ENCODE measurements at places on chromosomes 1 and 21.
A peak's percentile ranks its signal among the peaks of the same experiment; 100 is the strongest.

- no peak for DNase-seq
These were observed 62.9 kb upstream of the HOOK1 start for GRCh38 chr1:59751801-59752200.

DNA sequence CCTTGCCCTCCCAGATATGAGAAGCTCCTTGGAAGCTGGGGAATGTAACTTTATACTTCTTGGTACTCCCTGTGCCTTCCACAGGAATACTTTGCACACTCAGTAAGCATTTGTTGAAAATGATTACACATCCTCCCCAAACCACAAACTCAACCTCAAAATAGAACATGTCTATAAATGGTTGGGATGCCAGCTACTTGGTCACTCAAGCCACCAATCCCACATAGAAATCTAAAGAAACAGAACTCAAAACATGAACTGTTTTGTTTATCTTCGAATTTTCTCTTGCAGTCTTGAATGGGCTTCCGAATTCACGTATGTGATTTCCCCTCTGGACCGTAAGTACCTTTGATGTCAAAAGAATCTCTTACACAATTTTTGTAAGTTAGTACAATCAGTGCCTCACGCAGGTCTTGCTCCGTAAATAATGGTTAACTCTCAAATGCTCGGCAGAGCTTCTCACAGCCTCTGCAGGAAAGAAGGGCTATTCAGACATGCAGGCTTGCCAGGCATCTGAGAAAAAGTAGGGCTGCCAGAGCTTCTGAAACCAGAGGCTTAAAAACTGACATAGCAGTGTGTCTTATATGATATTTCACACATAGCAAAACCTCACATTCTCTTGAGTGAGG, 26.9 kb downstream of the SORT1 start:
- DNase-seq, result no peak

DNA sequence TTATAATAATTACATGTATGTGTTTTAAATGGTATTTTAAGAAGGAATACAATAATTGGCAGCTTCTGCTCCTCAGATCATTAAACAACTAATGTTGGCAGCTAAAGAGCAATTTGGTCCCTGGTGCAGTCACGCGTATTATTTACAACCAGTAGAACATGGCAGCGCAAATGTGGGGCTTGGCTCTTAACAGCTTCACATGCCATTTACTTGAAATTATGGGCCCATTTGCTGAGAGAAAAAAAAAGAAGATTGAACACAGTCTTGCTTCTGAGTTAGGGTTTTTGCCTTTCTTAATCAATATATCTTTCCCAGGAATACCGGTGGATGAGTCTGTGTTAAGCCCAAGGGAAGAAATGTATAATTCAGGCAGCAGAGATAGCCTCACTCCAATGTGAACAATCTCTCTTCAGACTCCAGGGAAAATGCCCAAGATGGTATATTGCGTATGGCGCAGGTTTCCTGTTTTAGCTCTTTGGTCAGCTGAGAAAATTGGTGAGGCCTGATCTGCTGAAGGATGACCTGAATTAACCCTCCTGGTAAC, 174.5 kb downstream of the DISC1 start:
- no peak for DNase-seq

GRCh38 chr1:47906009-47906432, 91.2 kb downstream of the TRABD2B start:
- DNase-seq, result no peak

- no peak for DNase-seq
These were observed 299.7 kb downstream of the VAV3 start for GRCh38 chr1:107664982-107665925.

DNA sequence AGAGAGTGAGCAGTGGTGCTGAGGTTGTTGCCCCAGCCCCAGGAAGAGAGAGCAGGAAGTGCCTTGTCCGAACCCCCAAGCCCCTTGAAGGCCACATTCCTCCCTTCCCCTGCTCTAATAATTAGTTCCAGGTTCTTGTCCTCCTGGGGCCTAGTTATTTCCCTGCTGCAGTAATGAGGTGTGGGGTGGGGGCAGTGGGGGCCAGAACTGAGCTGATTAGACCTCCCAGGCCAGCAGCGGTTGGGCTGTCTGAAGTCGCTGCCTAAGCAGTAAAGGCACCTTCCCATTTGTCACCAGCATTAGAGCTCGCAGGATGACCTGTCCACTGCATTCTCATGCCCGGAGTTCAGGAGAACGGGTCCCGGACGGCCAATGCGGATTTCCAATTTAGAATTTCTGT, 186.5 kb upstream of the CSF3R start:
- no peak for DNase-seq

- DNase-seq, result no peak
These were observed 70.3 kb downstream of the MORN1 start for GRCh38 chr1:2320760-2321667.

GRCh38 chr1:240712014-240712731, 100.2 kb upstream of the GREM2 start:
- no peak for DNase-seq

DNA sequence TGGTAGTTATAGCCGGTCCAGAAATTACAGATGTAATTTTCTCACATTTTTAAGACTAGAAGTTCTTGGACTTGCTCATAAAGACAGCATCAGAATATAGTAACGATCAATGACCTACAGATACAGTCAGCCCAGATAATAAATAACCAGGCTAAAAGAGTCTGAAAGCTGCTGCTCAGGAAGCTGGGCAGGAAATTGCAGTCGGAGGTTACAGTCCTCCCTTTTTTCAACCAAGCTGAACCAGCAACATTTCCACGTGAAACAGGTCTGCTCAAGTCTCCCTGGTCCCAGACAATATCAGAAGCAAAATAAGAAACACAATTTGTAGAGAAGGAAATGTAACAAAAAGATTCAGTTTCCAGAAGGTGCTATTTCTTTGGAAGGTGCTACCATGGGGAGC, 457.4 kb downstream of the SIPA1L2 start:
- no peak for DNase-seq

DNA sequence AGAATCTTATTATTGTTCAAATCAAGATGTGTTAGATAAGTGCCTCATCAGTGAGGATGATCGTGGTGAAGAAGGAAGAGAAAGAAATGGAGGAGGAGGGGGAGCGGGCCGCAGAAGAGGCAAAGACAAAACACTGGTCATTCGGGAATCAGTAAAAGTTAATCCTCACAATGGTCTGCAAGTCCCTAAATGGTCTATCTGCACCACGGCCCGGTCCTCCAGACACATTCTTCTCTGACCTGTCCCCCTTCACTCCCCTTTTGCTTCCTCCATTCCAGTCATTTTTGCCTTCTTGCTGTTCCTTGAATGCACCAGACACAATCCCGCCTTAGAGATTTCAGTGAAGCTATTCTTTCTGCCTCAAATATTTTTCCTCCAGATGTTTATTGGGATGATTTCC, 240.1 kb upstream of the ADGRL2 start:
- DNase-seq, result no peak

DNA sequence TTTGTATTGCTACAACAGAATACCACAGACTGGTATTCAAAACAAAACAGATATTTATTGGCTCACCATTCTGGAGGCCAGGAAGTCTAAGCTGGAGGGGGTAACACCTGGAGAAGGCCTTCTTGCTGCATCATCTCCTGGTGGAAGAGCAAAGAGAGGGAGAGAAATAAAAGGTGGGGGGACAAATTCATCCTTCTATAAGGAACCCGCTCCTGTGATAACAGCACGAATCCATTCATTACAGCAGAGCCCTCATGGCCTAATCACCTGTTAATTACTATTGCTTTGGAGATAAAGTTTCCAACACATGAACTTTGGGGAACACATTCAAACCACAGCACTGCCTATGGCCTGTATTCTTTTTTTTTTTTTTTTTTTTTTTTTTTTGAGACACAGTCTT, 5.4 kb downstream of the S100A2 start:
- no peak for DNase-seq

DNA sequence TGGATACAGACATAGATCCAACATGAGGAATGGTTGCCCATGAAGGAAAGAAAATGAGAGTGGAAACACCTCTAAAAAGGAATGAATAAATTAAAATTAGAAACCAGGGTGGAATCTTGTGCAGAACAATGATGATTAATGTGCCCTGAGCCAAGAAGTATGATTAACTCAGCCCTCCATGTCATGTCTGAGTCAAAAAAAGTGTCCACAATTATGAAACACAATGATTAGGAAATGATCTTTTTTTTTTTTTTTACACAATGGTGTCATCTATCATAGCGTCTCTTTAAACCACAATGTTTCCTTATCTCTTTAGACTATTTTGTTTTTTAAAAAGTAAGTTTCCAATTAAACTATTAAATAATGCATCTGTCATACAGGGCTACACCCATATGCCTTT, 78.9 kb upstream of the RAB4A start:
- no peak for DNase-seq

DNA sequence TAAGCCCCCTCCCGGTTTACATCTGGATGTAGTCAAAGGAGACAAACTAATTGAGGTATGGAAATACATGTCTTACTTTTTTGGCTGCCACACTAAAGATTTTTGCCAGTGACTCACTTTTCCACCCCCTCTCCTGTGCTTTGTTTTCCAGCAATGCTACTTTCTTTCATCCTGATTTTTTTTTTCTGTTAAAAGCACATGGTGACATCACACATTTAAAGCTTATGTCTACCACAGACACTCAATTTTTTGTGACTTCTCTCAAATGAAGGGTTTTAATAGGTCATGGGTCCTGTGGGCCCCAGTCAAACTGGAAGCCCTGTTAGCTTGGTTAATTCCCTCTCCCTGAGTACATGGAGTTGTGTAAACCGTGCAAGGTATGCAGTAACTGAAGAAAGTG, 2.2 kb downstream of the PPP1R8 start:
- no peak for DNase-seq

DNA sequence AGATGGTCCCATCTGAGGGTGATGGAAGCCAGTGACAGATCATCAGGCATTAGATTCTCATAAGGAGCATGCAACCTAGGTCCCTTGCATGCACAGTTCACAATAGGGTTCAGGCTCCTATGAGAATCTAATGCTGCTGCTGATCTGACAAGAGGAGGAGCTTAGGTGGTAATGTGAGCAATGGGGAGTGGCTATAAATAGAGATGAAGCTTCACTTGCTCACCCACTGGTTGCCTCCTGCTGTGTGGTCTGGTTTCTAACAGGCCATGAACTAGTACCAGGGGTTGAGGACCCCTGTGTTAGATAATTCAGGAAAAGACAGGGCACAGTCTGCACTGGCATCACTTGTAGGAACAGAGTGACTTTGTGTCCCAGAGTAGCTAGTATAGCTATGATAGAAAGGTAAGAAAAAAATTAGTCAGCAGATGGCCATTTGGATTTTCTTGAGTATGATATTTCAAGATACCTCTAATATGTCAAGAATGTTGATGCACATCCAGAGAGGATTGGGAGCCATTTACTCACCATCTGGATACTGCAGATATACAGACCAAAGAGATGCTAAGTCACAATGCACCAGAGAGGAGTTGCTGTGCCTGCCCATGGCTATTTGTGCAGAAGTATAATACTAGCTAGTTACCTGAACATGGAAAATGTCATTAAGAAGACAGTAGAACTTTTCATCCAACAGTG, 53.6 kb downstream of the ADCY10 start:
- DNase-seq, result no peak

GRCh38 chr1:248622570-248623001, 12.3 kb downstream of the OR2T11 start:
- no peak for DNase-seq

DNA sequence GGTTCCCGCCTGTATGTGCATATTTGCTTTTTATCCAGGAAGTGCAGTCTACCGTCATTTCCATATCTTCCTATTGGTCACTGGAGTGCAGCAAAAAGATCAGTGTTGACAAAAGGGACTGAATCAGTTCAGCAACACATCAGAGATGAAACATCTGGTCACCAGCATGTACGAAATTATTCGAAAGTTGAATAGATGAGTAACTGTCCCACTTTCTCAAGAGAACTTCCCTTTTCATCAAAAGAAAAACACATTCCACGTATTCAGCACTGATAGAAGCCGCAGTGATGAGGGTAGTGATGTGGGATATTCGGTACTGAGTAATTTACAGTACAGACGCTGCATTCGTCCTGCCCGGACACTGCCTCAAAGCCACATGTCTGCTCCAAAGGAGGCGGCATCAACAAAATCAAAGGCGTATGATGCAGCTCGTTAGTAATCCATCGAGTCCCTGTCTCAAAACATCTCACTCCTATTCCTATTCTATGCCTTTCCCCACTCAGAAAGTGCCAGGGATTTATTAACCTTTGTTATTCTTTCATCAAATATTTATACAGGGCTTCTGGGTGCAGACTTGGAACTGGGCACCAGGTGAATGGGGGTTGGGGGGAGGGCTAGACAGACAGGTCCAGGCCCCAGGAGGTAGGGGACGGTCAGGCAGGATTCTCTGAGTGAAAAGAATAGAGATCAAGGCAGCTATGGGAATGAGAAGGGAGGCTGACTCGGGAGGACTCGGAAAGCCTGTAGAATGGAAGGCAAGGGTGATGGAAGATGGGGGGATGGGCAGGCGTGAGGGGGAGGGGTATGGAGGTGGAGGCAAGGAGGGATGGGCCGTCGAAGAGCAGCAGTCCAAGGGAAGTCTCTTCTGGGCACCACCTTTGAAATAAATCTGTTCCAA, 79.5 kb upstream of the SLC45A1 start:
- no peak for DNase-seq

GRCh38 chr1:13699510-13699909, 478 bp upstream of the PRDM2 start:
- DNase-seq, result no peak

DNA sequence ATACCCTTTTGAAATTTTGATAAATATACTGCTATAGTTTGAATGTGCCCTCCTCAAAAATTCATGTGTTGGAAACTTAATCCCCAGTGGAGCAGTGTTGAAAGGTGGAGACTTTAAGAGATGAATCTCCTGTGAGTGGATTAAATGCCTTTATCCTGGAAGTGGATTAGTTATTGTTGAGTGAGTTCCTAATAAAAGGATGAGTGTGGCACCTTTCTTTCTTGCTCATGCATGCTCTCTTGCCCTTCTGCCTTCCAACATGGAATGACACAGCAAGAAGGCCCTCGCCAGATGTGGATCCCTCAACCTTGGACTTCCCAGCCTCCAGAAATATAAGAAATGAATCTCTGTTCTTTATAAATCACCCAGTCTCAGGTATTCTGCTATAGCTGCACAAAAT, 51.8 kb downstream of the CD160 start:
- no peak for DNase-seq

DNA sequence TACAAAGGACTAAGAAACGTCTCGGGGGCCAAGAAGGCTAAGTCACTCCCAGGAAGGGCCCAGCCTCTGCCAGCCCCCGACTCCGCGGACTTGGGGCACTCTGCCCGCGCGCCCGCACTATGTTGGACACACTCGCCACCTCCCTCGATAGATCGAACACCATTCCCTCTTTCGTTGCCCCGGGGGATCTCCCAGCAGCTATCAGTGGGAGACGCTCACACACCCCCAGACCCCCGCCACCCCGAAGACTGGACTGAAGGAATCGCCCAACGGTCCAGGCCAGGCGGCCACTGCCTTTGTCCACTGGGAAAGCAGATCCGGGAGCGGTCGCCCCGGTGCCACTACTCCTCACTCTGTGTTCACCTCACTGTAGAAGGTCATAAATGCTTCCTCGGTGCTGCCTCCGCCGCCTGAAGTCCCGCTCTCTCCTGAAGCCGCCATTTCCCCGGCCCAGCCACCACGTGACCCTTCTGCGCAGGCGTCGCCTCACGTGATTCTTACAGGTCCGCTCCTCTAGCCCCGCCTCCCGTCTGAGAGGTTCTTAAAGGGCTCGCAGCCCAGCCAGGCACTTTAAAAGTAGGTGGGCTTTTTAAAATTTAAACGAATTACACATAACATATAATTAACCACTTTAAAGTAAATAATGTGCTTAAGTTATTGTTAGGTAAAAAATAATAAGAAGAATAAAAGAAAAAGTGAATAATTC, at the start of gene DNAJC8:
DNAJC8 (minus strand) TSS at position 472 of the 706 bp plus-strand sequence; CDS start at position 441, 31 bp downstream.
- DNase-seq, result peak; percentile 98
